Fibroblast of skin of right biceps (primary cell): ENCODE measurements at places on chromosomes 5 and 9.
A peak's percentile ranks its signal among the peaks of the same experiment; 100 is the strongest.

DNA sequence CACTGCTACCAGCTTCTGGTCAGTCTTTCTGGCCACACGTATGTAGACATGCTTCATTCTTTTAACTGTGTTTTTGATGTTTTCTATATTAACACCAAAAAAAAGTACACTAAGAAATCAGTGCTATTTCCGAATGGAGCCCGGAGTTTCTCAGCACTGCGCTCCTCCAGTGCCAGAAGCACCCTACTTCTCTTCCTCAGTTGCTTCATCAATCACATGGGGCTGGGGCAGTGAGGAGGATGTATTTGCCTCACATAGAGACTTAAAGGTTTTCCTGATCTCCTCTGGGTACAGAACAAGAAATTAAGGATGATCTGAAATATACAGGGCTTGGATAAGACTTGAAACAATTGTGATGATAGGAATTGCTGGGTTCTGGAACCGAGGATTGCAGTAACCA, 148.0 kb downstream of the ERCC6L2 start:
- DNase-seq, result no peak

- peak; percentile 93 for DNase-seq
Measured at GRCh38 chr5:150497274-150497988, 10.5 kb upstream of the NDST1 start.

DNA sequence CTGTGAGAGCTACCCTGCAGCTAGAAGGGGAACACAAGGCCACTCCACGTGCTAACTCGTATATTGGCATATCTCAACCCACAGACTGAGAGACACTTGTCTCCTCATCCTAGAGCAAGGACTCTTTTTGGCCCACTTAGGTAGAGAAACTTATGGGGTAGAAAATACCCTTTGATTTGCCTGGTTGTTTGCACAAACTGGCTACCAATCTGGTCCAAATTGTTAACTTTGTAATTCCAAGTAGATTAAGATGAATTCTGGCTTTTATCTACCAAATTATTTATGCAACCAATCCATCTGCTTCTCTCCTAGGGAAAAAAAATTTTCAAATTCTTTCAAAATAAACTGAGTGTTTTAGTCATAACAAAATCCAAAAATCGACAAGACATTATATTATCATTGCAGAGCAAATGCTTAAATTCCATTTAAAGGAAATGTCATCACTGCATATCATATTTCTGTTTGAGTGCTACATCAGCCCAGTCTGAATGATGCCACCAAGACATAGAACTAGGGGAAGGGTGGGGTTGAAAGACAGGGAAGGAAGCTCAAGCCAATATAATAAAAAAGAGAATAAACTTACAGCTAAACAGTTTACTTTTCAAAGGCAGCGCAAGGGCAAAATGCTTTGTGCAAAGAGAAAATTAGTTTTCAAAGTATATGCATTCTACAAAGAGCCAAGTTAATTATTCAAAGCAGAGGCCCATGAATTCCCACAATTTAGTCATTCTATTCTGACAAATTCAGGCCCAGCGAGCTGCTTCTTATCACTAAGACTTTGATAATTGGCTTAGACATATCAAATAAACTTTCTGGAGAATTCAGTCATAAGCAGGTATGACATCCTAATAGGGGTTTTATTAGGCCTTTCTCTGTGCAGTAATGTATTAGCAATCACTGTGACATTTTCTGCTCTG, 198.0 kb downstream of the CAAP1 start:
- DNase-seq, result no peak

GRCh38 chr9:115143689-115144088, 25.7 kb upstream of the TNC start:
- no peak for DNase-seq

DNA sequence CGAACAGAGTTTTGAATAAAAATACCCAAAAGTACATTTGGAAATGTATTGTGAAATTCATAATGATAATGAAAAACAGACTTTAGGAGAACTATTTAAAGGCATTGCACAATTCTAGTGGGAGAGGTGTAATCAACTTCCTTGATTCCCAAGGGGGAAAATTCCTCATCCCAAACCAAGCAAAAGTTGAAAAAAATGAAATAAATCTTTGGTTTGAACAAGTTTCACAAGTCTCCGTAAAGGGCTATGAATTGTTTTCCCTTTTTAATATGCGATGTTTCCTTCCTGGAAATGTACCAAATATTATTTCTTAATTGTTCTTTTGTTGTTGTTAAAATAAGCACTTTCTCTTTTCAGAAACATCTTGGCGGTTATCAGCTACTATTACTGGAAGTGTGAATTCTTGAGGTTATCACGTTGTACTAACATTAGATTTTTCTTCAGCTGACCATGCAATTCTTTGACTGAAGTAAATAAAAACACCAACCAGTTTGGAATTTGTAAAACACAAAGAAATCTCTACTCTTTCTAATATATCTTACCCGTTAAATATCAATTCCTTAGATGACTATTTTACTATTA, 59.3 kb downstream of the SVEP1 start:
- peak; percentile 84 for DNase-seq
